Chondrocyte (in vitro differentiated cells): ENCODE measurements at places on chromosomes 12 and 14. TPM values are rescaled to one million over a fixed set of nuclear protein-coding genes. Genes with fewer than 3 reads are reported as not detected.

Gene DNAI7
- total RNA-seq: 0.44 TPM in 1 of 3 replicates, not detected in the others

Gene CLBA1
- 6.0 to 6.3 TPM (median 6.3 TPM) in 3 replicates for total RNA-seq

Gene STON2
- total RNA-seq: not detected in 3 replicates

Gene CFAP251
- 3.5 to 6.4 TPM (median 4.5 TPM) in 3 replicates for total RNA-seq

Gene KSR2
- 0.05 TPM in 1 of 3 replicates, not detected in the others for total RNA-seq

Gene ASB2
- 0.67 to 1.2 TPM in 2 of 3 replicates, not detected in the other for total RNA-seq

Gene ATL1
- total RNA-seq: 19.0 to 19.4 TPM (median 19.4 TPM) in 3 replicates

Gene CEBPE
- not detected in 3 replicates for total RNA-seq

Gene SENP1
- total RNA-seq: 16.1 to 20.9 TPM (median 19.7 TPM) in 3 replicates

Gene SERPINA12
- not detected in 3 replicates for total RNA-seq

Gene TOGARAM1
- total RNA-seq: 12.7 to 19.7 TPM (median 13.3 TPM) in 3 replicates

Gene KLHL33
- total RNA-seq: not detected in 3 replicates

Gene DBX2
- not detected in 3 replicates for total RNA-seq

Gene LBHD2
- total RNA-seq: not detected in 3 replicates

Gene PPFIA2
- total RNA-seq: 0.46 to 0.68 TPM in 2 of 3 replicates, not detected in the other

Gene ARHGAP9
- total RNA-seq: 2.9 to 3.1 TPM in 2 of 3 replicates, not detected in the other

DNA sequence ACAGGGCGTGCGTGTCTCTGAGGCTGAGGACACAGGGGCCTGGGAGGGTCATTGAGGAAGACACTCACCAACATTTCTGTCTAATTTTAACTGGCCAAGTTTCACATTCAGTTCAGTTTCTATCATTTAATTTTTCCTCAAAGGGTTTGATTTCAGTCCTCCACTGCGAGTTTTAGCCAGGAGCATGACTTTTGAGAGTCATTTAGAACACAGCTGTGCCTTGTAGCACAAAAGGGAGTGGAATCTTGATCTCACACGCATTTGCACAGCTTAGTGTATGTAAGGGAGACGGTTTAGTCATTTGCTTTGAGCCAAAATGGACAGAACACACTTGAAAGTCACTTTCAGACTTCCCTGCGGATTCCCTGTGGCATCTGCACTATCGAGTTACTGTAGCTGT is 1090.8 kb downstream of the BCL11B start:
- no peak for DNase-seq

DNA sequence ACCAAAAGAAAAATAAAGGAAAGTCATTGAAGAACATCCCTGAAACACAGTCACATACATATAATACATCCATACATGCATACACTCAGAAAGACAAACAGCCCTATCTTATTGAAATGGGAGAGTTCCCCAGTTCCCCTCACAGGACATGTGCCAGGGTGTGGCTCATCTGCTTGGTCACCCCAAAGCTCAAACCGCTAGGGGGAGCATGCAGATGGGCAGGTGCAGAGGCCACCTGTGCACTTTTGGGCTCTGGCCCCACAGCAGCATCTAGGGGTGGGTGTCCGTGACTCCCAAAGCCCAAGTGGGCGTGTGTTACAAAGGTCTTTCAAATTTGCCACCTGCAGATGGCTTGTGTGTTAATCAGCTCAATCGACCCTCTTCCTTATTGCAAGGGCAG is 75.2 kb downstream of the CMAS start:
- no peak for DNase-seq

GRCh38 chr12:125315771-125316170 is 250.5 kb downstream of the AACS start:
- no peak for DNase-seq

DNA sequence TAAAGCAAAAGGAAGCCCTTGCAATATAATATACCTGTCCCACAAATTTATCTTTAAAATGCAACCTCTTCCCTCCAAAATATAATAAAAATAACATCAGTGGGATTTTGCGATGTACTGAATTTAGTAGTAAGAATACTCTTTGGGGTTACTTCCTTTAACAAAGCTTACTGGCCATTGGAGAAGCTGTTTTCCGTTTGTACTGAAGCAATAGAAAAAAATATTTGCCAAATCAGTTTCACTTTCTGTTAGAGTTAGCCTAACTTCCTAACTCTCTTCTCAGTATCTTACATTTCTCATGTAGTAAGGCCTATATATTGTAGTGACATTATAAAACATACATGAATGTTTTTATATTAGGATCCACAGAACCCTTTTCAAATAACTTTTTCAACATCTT is 3.7 kb downstream of the MAX start:
- no peak for DNase-seq

- no peak for DNase-seq
Measured at GRCh38 chr12:77372026-77372425, 306.7 kb upstream of the E2F7 start.

DNA sequence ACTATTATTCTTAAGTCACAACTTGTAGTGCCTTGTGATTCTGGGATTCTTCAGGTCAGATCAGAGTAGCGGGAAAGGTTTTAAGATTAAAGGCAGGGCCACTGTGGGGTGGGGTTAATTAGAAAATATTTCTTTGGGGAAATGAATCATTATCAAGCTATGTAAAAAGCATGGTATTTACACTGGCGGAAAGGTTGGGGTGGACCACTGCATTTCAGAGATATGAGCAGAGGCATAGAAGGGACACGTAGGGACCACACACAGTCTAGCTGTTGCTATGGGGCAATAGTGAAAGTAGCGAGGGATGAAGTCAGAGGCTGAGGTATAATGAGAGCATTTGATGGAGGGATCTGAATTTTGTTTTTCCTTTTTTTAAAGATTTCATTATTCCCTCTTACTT is 31.7 kb upstream of the KCNH3 start:
- no peak for DNase-seq

DNA sequence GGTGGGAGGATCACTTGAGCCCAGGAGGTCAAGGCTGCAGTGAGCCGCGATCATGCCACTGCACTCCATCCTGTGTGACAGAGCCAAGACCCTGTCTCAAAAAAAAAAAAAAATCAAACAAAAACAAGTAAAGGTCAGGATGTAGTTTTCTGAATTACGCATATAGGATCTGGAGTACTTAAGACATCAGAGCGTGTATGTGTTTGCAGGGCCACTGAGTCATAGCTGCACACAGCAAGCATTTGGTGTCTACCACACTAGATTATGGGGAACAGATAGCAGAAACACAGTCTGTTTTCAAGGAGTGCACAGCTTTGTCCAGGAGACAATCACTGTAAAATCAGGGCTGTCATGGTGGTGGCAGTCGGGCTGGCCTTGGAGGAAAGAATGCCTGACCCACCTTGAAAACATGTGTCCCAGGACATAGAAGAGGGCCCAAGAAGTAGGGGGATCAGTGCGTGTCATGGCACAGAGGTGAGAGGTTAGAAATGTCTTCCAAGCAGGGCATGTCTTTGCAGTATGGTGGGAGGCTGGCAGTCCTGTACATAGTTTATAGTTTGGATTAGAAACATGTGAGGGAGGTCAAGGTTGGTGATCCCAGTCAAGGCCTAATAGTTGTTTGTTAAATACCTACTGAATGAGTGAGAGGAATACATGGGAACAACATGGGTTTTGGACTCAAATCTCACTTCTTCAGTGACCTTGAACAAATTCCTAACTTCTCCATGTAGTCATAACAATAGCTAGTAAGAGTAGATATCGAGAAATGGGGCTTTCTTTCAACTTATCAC is 23.6 kb upstream of the C12orf71 start:
- no peak for DNase-seq

DNA sequence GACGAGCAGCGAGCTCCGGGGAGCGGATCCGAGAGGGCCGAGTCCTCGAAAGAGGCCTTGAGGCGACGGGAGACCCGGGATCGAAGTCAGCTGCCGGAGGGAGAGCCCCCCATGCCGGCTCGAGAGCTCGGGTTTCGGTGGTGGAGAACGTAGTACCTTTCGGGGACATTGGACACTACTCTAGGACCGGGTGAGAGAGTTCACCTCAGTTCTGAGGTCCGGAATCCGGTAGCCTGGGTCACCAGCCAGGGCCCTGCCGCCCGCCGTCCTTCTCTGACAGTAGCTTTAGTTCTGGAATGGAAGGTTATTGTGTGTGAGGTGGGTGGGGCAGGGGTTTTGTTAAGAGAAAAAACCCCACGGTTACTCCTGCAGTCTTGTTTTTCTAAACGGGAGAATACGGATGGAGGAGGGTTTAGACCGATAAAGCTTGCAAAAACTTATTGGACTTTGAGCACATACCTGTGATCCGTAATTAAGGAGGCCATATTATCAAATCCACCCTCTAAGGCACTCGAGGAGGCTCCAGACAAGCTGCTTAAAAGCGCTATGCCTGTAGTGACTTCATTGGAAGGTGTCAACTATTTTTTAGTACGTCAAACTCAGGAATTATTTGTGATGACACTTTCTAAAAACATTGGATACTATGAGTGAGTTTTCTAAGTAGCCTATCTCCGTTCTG is 765 bp downstream of the SCYL2 start:
- no peak for DNase-seq

- no peak for DNase-seq
Measured at GRCh38 chr12:54038284-54038870, 5.5 kb downstream of the HOXC5 start.

- DNase-seq: no peak
Measured at GRCh38 chr12:22248571-22249115, 85.9 kb downstream of the ST8SIA1 start.

DNA sequence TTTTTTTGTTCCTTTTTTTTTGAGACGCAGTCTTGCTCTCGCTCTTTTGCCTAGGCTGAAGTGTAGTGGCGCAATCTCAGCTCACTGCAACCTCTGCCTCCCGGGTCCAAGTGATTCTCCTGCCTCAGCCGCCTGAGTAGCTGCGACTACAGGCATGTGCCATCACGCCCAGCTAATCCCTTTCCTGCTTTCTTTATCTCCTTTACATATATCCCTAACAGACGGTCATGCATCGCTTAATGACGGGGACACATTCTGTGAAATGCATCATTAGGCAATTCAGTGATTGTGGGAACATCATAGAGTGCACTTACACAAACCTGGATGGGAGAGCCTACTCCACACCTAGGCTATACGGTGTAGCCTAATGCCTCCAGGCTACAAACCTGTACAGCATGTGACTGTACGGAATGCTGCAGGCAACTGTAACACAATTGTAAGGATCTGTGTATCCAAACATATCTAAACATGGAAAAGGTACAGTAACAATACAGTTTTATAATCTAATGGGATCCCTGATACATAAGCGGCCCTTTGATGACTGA is 32.8 kb downstream of the NOS1 start:
- no peak for DNase-seq

GRCh38 chr14:86824167-86824566 is 1168.8 kb downstream of the GALC start:
- no peak for DNase-seq

GRCh38 chr14:87888136-87888999 is 104.6 kb downstream of the GALC start:
- DNase-seq: no peak

GRCh38 chr12:4106621-4107020 is 166.9 kb upstream of the CCND2 start:
- no peak for DNase-seq

DNA sequence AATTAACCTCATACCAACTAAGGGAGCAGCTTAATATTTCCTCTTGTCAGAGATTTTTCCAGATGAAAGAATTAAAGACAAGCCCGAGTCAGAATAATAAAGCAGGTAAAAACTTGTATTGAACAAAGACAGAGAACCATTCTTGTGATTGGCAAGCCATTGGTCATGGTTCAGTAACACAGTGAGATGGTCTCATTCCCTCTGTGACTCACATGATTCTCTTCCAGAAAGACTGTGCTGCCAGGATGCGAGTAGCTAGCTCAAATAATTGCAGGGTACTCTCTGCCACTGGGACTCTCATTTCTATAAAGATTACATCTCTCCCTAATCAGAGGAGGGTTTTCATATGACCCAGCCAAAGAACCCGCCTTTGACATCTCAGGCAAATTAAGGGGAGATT is 179.4 kb downstream of the PHLDA1 start:
- DNase-seq: no peak

DNA sequence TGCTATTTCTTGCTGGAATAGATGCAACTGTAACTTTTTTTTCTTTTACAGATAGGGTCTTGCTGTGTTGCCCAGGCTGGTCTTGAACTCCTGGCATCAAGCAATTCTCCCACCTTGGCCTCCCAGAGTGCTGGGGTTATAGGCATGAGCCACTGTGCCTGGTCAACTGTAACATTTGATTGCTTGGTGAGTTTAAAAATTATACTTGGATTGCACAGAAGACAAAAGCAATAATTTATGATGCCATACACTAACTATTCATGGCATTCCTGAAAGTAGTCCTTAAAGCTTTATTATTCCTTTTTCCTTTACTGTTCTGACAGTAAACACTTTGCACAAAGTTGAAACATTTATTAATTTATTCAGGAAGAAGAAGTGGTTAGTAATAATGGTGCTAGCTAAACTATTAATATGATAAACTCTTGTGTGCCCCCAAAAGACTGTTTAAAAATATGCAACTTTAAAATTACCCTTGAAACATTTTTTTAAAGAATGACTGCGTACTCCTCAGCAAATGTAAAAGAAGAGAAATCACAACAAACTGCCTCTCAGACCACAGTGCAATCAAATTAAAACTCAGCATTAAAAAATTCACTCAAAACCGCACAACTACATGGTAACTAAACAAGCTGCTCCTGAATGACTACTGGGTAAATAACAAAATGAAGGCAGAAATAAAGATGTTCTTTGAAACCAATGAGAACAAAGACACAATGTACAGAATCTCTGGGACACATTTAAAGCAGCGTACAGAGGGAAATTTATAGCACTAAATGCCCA is 8.3 kb downstream of the PTPRB start:
- no peak for DNase-seq

- DNase-seq: no peak
Measured at GRCh38 chr14:98112194-98112780, 1159.7 kb downstream of the BCL11B start.

DNA sequence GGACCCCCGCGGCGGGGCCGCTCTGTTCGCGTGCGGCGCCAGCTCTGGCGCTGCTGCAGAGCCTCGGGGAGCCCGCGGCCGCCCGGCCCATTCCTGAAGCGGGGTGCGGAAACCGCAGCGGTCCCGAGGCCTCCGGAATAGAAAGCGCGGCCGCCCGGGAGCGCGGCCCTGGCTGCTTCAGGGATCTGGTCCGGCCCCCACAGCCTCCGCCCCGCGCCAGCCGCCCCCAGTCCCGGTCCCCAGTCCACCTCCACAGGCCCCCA is 204 bp downstream of the HSP90AA1 start:
- no peak for DNase-seq

GRCh38 chr14:63952933-63953437 is 100.2 kb downstream of the SYNE2 start:
- DNase-seq: no peak

GRCh38 chr14:64649383-64649998 is 54.7 kb upstream of the PLEKHG3 start:
- DNase-seq: no peak

- DNase-seq: no peak
Measured at GRCh38 chr12:82425241-82425640, 66.9 kb downstream of the METTL25 start.

DNA sequence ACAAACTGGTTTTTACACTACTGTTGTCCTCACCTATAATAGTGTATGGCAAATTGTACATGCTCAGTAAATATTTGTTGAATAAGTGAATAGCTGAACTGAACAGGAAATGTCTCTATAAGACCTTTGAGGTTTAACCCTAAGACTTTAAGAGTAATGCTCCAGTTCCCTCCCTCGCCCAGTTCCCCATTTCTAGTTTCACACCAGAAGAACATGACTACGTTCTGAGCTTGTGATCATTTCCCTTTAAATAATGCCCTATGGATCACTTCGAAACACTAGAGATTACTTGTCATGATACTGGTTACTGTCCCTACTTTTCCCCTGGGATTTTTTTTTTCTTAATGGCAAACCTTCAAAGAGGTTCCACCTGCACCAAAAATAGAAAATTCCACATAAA is 69.3 kb downstream of the PRKD1 start:
- no peak for DNase-seq
